M059J (cell line): ENCODE measurements at places on chromosomes 16 and 17.

GRCh38 chr16:86087011-86087895 lies 188.3 kb downstream of the IRF8 start:
- DNase-seq: no peak

DNA sequence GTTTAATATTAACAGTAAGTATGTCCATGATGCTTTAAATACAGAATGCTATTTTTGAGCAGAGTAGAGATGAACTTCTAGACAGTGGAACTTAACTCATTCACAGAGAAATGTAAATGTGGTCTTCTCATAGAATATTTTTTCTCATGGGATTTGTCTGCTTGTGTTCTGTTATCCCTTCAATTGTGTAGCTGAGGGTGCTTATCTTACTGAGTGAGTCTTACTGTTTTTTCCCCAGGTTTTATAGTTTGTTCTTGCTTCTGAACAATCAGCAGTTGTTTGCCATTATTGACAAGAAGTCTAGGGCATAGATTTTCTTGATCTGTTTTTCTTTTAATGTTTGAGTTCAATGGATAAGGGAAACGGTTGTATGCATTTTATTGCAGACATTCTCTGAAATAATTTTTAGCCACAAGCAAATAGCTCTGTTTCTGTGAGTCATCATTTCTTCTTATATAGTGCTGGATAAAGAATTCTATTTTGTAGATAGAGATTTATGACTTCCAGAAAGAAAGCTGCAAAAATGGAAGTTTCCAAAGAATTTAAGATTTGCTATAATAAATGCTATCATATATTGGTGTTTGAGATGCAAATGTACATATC lies 60.5 kb downstream of the NF1 start:
- no peak for DNase-seq

- peak; percentile 14 for DNase-seq
Measured at GRCh38 chr16:64711026-64711425, 410.8 kb downstream of the CDH11 start.

DNA sequence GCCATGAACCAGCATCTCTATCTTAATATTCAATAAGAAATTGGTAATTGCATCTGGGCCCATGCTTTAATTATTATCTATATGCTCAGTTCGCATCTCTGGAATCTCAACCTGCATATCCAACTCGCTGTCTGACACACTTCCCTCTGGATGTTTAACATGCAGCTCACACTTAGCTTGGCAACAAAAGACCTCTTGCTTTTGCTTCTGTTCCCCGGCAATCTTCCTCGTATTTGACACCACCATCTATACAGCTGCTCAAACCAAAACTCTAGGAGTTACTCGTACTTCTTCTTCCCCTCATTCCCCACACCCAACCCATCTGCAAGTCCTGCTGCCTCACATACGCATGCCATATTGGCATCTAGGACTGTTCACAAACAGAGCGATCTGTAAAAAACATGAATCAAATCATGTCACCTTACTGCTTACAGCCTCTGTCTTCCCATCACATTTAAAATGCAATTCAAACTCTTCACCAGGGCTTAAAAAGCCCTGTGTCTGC lies 300.6 kb downstream of the CEP112 start:
- no peak for DNase-seq

- DNase-seq: no peak
Measured at GRCh38 chr16:894136-894535, 76.6 kb downstream of the LMF1 start.

GRCh38 chr17:61496957-61497653 lies 44.9 kb downstream of the TBX4 start:
- no peak for DNase-seq

DNA sequence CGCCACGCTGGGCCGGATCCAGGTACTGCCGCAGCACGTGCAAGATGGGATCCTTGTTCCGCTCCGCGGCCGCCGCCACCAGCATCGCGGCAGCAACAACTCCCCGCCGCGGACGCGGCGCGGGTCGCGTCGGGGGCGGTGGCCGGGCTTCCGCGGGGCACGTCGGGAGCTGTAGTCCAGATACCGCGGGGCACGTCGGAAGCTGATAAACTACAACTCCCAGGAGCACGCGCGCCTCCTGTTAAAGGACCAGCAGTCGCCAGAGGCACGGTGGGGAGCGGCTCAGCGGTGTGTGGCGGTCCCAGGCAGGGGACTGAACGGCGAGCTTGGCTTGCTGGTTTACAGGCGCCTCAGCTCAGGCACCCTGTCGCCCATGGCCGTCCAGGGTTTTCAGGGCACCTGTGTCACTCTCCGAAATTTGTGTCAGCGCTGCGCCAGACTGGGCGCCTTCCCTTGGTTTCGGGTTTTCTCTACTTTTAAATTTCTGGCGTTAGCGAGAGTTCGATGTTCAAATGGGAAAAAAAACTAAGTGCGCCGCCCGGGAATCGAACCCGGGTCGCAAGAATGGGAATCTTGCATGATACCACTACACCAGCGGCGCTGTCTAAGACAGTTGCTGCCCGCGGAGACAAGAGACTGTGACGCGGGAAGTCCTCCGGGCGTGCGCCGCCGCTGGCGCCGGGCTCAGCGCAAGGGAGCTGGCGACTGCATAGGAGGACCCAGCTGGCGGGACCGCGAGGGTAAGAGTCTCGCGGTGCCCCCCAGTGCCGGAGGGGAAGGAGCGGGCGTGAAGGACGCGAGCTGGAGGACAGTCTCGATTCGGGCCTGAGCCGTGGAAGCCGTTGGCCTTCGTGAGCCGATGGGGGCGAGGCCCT lies at the start of gene METTL26:
Gene METTL26 (minus strand): TSS at position 100 of the 875 bp plus-strand sequence. CDS start 15 bp downstream, at position 85.
- DNase-seq: peak; percentile 92

DNA sequence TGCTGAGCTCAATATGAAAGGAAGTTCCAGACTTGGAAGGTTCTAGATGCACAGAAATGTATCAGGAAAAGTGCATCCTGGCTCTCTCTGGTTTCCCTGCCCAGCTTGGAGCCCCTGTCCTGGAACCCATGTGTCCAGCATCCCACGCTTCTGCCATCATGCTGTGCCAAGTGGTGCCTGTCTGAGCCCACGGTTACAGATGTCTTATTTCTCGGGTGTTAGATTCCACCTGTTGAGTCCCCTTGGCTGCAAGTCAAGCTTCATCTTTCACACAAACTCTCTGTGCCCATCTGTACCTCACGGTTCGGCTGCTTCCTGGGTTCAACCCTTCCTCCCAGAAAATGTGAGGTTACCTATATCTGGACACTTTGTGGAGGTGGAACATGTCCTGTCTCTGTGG lies 22.5 kb downstream of the OR1D5 start:
- no peak for DNase-seq

GRCh38 chr17:75094871-75095399 lies 7.2 kb downstream of the SLC16A5 start:
- DNase-seq: no peak

DNA sequence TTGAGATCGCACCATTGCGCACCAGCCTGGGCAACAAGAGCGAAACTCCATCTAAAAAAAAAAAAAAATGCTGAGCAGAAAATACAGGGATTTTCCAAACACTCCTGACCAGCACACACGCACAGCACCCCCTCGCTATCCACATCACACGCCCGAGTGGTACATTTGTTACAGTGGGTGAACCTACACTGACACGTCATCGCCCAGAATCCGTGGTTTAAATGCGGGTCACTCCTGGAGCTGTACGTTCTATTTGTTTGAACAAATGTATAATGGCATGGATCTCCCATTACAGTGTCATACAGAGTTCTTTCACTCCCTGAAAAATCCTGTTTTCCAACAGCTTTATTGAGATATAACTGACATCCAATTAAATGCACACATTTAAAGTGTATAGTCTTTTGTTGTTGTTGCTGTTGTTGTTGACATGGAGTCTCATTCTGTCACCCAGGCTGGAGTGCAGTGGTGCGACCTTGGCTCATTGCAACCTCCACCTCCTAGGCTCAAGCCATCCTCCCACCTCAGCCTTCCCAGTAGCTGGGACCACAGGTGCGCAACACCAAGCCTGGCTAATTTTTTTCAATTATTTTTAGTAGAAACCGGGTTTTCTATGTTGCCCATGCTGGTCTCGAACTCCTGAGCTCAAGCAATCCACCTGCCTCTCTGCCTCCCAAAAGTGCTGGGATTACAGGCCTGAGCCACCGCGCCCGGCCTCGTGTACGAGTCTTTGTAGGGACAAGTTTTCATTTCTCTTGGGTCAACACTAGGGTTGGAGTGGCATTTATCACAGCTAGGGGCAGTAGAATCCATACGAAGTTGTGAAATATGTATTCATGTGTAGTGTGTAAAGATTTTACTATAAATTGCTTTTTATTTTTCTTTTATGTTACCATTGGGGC lies 4.4 kb upstream of the CARHSP1 start:
- no peak for DNase-seq

DNA sequence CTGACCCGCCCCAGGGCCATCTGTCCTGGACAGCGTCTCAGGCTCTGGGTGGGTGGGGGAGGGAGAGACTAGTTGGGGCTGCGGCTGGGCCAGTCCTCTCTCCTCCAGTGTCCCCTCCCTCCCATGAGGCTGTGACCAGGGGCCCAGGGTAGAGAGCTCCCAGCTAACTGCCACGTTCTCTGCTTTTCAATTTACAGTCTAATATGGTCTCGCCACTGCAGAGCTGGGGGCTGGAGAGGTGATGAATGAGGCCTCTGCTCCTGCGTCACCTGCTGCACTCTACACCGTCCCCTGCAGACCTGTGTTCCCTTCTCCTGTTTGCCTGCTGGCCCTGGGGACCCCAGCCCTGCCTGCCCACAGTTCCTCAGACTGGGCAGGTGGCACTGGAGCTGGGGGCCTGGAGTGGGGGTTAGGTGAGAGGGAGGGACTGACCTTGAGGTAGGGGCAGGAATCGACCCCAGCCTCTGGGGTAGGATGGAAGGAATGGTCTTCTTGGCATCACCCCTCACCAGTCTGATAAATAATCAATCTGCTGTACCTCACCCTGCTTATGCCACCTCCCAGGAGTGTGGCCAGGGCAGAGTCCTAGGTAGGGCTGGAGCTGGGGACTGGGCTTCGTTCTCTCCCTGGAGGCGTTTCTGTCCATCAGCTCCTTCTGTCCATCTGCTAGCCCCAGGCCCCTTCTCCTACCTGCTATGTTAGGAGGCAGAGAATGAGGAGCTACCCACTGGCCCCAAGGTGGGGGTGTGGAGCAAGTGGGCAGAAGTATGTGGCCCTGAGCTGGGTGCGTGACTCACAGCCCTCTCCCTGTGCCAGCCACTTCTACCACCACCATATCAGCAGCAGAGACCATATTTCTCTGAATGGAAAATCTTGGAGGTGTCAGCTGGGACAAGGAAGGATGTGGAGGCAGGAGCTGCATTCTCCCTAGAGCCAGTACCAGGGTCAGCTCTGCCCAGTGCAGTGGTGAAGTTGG lies 12.9 kb downstream of the SEZ6 start:
- peak; percentile 47 for DNase-seq

DNA sequence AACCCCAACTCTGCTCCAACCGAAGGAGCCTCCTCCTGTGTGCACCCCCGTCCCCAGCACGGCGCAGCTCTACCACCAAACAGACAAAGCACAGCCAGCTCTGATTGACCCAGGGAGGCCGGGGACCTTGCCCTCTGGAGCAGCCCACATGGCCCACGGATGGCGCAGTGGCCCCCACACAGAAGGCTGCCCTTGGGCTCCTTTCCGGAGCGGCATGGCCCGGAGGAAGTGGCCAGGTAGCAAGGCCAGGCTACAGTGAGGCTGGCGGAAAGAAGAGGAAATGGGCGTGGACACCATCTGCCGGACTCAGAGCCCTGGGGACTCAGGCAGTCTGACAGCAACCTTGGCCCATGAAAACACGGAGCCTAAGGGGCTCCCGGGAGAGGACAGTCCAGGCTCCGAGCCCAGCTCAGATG lies 19.9 kb upstream of the ZC3H18 start:
- DNase-seq: no peak

GRCh38 chr17:74464730-74465377 lies 1.6 kb upstream of the CD300A start:
- DNase-seq: no peak

GRCh38 chr17:19709841-19710240 lies 6.5 kb downstream of the SLC47A2 start:
- no peak for DNase-seq

GRCh38 chr17:752620-753219 lies 656 bp upstream of the GEMIN4 start:
- peak; percentile 18 for DNase-seq
